Iris pigment epithelial cell (primary cell): ENCODE measurements at places on chromosomes 6 and 20.

DNA sequence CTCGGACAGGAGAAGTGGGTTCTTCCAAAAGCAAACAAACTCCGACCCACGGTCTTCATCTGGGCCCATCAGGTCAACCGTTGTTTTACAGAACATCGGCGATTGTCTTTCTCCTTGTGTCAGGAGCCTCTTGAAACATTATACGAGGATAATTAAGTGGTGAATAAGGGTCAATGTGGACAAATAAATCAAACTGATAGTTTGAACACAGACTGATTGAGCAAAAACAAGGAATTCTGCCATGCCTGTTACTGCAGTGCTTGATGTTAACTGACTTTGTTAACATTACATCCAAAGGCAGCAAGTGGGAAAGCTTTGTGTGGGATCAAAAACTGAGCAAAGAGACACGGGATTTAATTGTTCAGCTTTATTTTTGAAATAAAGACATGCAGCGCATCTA lies 101.1 kb upstream of the IFNGR1 start:
- DNase-seq = no peak

DNA sequence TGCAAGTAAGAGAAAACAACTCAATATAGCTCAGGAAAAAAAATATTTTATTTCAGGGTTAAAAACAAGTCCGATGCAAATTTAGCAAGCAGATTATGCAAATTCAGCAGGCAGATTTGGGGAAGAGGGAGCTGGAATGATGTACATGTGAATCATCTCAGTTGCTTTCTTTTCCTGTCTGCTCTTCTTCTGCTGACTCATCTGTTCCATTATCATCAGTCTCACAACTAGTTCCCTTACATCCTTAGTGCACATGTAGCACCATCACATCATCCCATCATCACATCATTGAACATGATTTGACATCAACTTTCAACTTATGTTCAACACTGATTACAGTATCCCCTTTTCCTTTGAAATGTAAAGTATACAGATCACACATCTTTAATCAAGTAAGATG lies 11.5 kb upstream of the DEFB113 start:
- DNase-seq = peak; percentile 2

DNA sequence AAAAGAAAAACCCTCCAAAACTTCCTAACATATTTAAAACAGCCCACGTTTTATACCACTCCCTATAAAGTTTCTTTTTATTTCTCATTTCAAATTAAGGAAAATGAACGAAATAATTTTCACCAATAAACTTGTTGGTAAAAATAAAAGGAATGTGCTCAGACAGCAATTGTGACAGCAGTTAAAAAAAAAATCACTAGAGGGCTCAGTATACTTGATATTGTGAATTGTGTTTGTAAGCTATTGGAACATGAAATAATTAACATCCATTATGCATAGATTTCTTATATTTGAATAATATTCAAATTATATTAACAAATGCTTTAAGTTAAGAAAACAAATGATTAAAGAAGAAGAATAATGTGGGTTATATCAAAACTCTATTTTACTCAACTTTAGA lies 105.5 kb downstream of the ASCC3 start:
- no peak for DNase-seq

- DNase-seq = no peak
Observed at GRCh38 chr20:63313349-63314014, 20.5 kb downstream of the COL20A1 start.

- no peak for DNase-seq
Observed at GRCh38 chr20:57335392-57335791, 5.8 kb downstream of the SPO11 start.

- DNase-seq = no peak
Observed at GRCh38 chr6:129242546-129242945, 359.6 kb downstream of the LAMA2 start.

GRCh38 chr20:49287555-49288249 lies 9.8 kb upstream of the ZNFX1 start:
- peak; percentile 82 for DNase-seq

GRCh38 chr6:27866357-27867050 lies 45.7 kb downstream of the OR2B2 start:
- peak; percentile 62 for DNase-seq

DNA sequence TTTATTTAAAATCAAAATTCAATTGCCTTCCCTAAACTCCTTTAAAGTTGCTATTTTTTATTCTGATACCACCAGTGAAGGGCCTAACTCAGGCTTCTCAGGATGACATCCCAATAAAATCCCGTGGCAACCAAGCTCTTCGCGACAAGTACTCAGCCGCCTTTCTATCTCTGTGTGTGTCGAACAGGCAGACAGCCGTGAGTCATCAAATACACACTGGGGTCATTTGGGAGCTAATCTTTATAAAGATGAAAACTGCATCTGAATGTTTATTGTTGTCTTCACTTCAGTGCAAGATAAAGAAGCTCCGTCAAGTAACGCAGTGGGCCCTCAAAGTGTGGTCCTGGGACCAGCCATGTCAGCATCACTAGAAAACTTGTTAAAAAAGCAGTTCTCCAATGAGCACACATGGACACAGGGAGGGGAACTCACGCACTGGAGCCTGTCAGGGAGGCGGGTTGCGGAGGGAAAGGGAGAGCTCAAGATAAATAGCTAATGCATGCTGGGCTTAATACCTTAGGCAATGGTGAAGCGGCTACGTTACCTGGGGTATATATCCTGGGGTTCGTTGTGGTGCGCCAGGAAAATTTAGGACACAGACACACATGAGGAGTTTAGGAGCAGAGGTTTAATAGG lies 119.3 kb downstream of the RNF144B start:
- peak; percentile 58 for DNase-seq

- DNase-seq = no peak
Observed at GRCh38 chr20:44120676-44121425, 66.1 kb downstream of the JPH2 start.

DNA sequence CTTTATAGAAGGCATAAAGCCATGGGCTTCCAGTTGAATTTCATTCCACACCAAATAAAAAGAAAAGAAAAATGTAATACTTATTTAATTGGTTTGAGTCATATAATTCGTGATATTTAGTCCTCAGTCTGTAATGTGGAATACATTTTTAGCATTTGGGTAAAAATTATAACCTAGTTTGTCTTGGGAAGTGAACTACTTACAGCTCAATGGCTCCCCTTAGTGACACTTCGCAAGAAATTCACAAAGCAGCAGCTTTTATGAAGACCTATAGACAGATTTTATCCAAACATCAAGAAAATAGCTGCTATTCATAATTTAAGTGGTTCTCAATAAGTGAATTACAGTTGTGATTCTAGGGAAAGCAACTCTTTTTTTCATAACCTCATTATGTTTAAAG lies 72.1 kb downstream of the RSPO3 start:
- peak; percentile 68 for DNase-seq

GRCh38 chr20:61044499-61044898 lies 207.6 kb upstream of the CDH4 start:
- no peak for DNase-seq

GRCh38 chr6:110185879-110186278 lies 5.7 kb downstream of the CDC40 start:
- DNase-seq = no peak

DNA sequence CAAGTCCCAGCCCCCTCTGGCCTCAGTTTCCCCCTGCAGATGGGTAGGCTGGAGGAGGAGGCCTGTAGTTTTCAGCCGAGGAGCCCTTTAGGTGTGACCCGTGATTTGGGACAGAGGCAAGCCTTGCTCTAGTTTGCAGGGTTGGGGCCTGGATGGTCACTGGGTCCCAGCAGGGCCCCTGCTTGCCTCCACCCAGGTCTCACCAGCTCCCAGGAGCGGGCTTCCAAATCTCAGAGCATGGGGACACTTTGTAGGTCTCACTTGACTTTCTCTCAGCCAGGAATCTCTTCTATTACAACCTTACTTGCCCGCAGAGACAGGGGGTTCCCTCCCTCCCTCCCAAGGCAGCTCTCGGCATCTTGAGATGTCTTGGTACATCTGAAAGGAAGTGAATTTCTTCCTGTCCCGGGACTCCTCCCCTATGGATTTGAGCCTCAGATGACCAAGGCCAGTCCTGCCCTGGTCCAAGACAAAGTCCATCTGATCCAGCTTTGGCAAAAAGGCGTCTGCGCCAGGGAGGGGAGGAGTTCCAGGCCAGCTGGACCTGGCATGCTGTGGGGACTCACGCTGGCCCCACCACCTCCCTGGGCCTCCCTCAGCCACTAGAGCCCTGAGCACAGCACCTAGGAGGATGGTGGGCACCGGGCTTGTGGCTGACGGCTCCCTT lies 47.4 kb downstream of the SRC start:
- no peak for DNase-seq

DNA sequence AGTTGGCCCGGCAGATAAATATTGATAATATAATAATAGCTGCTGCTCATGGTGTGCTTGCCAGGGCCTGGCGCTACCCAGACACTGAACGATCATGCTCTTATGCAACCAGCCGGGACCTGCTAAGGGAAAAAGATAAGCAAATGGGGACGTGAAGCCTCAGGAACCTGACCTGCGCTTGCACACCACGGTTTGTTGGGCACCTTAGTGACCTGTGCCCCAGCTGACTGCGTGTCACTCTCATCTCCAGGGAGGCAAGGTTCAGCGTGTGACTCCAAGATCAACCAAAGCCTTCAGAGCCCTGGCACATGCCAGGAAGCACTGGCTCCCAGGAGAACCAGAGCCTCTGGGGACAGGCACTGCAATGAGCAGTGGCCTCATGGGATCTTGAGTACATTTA lies 111.1 kb downstream of the AGPAT4 start:
- DNase-seq = no peak

DNA sequence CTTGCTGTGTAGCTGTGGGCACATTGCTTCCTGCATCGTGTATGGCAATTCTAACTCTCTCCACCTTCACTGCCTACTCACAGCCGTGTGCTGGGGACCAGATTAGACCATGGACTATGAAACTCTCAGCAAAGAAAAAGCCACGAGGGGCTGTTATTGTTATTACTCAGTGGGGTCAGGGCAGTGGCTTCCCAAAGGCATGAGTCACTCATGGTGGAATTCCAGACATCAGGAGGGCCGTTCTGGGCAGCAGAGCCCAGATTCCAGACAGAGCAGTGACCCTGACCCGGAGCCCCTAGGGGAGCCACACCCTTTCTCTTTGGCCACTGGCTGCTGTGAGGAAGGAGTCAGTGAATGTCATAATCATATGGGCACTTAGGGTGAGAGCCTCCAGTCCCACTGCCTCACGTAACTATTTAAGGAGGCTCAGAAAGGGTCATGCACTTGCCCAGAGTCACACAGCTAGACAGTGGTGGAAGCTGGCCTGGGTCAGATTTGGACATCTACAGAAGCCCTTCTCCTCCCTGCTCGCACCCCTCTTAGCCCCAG lies 22.2 kb upstream of the CCN5 start:
- peak; percentile 93 for DNase-seq

DNA sequence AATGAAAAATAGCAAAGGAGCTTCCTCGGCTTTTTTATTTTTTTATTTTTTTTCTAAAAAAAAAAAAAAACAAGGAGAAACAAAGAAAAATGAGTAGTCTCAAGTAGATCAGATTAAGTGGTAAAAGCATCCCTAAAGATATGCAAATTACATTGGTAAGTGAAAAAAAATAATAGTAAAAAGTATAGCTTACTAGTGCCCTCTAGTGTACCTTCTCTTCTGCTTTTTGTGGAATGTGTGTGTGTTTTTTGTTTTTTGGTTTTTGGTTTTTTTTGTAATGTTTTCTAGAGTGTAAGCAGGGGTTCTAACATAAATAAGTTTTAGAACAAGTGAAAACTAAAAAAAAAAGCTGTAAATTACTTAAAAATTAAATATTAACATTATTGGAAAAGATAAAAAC lies 1062.0 kb downstream of the HACE1 start:
- DNase-seq = peak; percentile 0

GRCh38 chr20:31653561-31653960 lies 15.8 kb downstream of the COX4I2 start:
- DNase-seq = no peak

- no peak for DNase-seq
Observed at GRCh38 chr20:52422574-52423336, 231.2 kb upstream of the ZFP64 start.

- no peak for DNase-seq
Observed at GRCh38 chr20:37702403-37703034, 8.7 kb downstream of the CTNNBL1 start.

- DNase-seq = peak; percentile 88
Observed at GRCh38 chr6:30541515-30542403, 14.5 kb downstream of the GNL1 start.

DNA sequence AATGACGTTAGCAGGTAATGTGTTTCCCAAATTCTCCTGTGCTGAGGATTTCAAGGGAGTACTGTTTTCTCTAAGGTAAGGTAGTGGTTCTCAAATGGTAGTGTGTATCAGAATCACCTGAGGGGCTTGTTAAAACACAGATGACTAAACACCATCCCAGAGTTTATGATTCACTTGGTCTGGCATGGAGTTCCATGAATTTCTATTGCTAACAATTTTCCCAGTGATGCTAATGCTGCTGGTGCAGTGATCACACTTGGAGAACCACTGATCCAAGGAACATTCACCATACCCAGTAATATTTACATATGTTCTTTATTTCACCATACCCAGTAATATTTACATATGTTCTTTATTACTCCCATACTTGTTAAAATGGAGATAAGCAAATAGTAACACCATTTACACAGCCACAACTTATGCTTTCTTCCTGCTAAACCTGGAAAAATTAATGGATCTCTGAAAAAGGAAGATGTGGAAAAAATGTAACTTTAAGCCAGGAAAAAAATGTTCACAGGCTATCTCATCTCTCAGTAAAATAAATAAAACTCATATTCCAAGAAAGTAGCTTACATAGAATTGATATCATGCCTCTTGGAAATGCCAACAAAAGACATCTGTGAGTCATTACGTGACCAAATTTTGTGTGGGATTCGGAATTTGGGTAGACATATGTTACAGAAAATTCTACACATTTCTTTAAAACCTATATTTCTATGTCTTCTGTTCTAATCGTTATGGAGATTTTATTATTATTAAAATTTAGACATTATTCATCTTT lies 129.5 kb downstream of the MMUT start:
- DNase-seq = no peak

DNA sequence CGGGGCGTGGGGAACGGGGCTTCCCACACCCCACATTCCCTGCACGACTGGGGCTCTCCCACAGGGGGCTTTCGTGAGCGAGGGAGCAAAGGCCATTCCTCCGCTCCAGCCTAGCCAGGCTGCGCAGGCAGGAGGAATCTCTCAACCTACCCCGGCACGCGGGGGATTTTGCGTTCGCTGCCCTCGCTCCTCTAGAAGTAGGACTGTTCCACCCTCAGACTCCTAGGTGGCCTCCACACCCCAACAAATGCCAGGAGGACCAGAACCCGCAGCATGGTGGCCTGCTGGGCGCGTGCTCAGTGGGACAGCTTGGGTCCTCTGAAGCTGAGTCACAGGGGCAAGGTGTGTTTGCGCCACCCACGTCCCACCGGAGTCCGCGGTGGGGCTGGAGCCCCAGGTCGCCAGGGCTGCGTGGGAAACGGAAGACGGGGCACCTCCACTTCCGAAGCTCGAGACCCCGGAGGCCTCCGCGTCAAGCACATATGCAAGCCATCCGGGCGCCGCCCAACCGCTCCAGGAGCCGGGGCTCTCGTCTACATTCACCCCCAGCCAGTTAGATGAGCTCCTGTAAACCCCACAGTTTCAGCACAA lies 1938.5 kb upstream of the DEFB115 start:
- DNase-seq = no peak
